ENCODE measurements at places on chromosomes 13 and 19.

- no peak for DNase-seq
Measured at GRCh38 chr13:74000876-74001275, 133.3 kb downstream of the KLF12 start.

DNA sequence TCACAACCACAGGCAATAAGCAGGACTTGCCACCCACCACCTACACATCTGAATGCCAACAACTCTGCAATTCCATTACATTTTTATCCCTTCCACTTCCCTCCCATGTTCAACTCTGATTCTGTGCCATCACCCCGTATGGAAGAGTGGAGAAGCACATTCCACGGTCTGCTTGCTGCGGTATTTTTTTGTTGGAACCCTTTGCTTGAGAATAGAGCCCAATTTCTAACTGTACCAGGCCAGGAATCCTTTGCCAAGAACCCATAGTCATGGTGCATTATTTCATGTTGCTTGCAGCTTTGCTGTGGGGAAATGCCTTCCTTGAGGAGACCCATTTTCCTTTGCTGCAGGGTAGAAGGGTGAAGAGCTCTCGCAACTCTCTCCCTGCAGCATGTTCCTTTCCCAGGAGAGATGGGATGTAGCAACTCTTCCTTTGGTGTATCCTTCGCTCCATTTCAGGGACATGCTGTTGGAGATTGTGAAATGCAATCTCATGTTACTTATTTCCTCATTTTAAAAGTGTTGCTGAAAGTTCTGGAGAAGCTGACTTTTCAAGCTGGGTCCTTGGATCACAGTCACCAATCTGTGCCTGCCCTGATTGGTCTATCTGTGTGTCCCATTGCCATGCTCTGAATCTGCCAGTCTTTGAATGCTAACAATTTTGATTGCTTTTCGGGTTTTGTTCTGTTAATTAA lies 69.8 kb upstream of the STARD13 start:
- DNase-seq, result no peak

- no peak for DNase-seq
Measured at GRCh38 chr13:65638572-65639168, 1591.5 kb downstream of the PCDH9 start.

- DNase-seq, result no peak
Measured at GRCh38 chr19:33649627-33650305, 28.0 kb downstream of the CHST8 start.

DNA sequence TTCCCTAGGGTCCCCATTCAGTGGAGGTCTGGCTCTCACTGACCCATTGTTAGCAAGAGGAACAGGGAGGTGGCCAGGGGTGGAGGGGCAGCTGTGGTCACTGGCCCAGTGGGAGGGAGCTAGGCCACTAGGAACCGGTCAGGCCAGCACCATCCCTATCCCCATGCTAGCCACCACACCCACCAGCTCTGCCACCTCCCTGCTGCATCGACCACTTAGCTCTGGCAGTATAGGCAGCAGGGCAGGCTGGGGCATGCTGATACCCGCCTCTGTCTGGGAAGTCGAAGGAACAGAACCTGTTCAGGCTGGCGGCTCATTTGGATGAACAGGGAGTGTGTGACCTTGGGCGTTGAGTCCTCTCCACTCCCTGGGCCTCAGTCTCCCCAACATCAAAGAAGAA lies 4.7 kb downstream of the PPP1R13L start:
- DNase-seq, result no peak

DNA sequence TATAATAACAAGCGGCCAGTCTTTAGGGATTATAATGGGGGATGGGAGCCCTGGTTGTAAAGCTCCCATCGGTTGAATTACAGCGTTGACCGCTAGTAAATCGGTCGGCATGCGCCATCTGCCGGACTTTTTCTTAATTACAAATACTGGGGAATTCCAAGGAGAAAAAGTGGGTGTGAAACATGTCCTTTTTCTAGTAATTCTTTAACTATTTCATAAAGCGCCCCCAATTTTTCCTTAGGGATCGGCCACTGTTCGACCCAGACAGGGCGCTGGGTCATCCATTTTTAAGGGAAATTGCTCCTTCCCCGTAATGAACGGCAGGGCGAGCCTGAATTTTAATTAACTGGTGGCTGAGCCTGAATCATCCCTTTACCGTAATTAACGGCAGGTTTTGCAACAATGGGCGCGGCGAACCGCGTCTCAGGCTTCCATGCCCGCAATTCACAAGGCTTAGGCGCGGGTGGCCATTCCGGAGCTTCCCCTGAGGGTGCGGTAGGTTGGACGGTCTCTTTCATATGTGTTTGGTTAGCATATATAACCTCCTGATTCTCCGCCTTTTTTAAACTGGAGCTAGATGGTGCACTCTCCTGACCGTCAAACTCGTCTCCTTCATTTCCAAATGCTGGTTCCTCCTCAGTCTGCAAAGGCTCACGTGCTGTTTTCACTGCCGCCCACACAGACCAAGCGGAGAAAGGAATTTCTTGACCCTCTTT lies 30.2 kb upstream of the EVI5L start:
- DNase-seq, result peak; percentile 31

- DNase-seq, result no peak
Measured at GRCh38 chr19:19514215-19514657, 1.1 kb downstream of the TSSK6 start.

GRCh38 chr13:111503905-111504695 lies 183.7 kb downstream of the TEX29 start:
- DNase-seq, result no peak

DNA sequence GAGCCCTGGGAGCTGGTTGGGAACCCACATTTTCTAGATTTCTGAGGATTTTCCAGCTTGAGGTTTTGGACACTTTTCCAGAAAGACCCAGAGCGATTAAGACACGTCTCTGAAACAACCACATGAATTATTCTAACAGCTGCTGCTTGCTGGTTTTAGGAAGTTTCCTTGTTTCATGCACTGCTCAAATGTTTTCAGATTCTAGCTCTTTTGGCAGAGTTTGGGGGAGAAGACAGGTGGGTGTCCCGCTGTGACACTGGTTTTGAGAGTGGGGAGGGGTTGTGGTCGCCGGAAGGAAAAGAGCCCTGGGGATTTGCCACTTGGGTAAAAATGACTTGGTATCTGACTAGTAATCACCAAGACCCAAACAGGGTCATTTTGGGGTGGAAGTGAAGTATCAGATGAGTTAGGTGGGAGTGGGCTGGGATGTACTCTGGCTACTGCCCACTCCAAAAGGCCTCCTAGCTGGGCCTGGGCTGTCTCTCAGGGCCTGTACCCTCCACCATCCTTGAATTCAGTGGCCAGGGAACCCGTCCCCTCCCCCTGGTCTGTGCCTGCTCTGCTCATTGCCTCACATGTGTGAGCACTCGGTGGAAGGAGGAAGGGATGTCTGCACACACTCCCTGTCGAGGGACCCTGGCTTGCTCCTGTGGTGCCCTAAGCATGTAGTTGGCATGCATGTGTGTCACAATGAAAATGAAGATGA lies 13.2 kb downstream of the GATAD2A start:
- DNase-seq, result no peak

GRCh38 chr19:31146546-31147183 lies 202.6 kb downstream of the TSHZ3 start:
- no peak for DNase-seq

- no peak for DNase-seq
Measured at GRCh38 chr13:25683056-25683455, 311.3 kb downstream of the ATP8A2 start.

DNA sequence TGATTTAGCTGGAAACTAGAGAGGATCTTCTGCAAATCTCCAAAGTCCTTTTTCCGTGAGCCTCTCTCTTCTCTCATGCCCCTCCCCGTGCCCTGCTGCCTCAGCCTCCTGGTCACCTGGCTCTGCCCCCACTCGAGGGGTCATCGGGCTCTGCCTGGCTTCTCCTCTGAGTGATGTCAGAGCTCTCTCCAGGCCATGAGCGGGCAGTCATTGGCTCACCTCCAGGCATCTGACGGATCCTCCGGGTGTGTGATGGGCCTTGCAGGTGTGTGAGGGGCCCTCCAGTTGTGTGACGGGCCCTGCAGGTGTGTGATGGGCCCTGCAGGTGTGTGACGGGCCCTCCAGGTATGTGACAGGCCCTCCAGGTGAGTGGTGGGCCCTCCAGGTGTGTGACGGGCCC lies 10.3 kb upstream of the GAS6 start:
- no peak for DNase-seq

- DNase-seq, result no peak
Measured at GRCh38 chr19:49818649-49819370, 721 bp downstream of the MED25 start.

DNA sequence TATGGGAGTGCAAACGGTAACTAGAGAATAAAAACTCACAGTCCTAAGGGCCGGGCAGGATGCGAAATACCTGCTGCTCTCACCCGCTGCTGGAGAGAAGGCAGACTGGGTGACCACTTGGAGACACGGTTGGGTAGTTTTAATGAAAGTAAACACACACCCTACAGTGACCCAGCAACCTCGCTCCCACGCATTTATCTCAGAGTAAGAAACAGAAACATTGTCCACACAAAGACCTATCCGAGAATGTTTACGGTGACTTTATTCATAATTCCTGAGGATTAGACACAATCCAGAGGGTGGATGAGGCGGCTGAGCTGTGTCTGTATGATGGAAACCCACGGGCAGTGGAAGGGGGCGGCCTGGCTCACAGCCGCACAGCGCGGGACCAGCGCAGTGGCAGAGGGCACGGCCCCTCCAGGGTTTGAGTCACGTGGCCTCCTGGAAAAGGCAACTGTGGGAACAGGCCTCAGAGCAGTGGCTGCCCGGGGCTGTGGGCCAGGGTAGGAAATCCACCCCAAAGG lies 73.5 kb upstream of the C13orf46 start:
- DNase-seq, result no peak

DNA sequence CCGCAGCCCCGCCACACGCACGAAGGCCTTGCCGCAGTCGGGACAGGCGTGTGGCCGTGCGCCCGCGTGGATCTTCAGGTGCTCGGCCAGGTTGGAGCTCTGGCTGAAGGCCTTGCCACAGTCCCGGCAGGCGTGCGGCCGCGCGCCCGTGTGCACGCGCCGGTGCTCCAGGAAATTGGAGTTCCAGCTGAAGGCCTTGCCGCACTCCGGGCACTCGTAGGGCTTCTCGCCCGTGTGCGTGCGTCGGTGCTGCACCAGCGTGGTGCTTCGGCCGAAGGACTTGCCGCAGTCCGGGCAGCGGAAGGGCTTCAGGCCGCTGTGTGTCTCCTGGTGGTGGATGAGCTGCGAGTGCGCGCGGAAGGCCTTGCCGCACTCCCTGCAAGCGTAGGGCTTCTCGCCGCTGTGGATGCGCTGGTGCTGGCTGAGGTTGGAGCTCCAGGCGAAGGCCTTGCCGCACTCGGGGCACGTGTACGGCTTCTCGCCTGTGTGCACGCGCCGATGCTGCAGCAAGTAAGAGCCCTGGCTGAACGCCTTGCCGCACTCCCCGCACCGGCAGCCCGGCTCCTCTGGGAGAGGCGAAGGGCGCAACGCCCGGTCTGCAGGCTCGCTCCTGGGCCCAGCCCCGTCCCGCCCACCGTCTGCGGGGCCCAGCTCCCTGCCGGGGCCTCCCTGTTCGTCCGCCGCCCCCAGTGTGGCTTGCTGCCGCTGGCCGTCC lies 3.6 kb upstream of the A1BG start:
- DNase-seq, result no peak

DNA sequence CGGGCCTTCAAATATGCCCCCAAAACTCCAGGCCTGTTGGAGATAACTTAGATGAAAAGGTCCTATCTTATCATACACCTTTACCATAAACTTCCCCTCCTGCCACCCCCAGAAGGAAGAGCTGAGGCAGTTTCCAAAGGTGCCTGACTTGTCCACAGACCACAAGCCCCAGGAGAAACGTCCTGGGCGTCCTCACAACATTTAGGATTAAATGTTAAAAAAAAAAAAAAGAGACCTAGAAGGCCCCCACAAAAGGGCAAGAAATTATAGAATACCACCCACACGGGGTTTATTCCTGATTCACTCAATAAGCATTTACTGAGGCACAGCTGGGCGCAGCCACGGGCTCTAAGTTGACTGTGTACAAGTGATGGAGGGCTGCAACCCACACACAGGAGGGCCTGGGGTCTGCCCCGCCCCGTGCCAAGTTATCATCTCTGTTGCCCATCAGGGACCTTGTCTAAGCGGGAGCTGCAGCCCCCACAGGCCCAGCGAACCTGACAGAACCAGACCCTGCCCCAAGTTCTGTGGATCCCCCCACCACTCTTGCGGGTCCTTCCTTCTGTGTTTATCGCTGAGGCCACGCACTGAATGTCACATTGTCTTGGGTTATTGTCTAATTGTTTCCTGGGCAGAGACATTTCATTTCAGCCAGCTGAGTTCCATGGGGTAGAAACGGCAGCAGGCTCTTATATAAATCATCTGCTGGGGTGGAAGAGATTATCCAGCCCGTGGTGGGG lies 83.0 kb upstream of the TM9SF2 start:
- DNase-seq, result no peak

GRCh38 chr13:83515268-83516015 lies 366.8 kb downstream of the SLITRK1 start:
- DNase-seq, result no peak

GRCh38 chr13:43684963-43685725 lies 101.6 kb downstream of the ENOX1 start:
- DNase-seq, result no peak

GRCh38 chr19:58572818-58573657 lies at the start of gene MZF1:
Gene MZF1, minus strand, starts transcription at chr19:58573335. Its CDS starts 1,946 bp downstream, at chr19:58571389.
- peak; percentile 99 for DNase-seq

DNA sequence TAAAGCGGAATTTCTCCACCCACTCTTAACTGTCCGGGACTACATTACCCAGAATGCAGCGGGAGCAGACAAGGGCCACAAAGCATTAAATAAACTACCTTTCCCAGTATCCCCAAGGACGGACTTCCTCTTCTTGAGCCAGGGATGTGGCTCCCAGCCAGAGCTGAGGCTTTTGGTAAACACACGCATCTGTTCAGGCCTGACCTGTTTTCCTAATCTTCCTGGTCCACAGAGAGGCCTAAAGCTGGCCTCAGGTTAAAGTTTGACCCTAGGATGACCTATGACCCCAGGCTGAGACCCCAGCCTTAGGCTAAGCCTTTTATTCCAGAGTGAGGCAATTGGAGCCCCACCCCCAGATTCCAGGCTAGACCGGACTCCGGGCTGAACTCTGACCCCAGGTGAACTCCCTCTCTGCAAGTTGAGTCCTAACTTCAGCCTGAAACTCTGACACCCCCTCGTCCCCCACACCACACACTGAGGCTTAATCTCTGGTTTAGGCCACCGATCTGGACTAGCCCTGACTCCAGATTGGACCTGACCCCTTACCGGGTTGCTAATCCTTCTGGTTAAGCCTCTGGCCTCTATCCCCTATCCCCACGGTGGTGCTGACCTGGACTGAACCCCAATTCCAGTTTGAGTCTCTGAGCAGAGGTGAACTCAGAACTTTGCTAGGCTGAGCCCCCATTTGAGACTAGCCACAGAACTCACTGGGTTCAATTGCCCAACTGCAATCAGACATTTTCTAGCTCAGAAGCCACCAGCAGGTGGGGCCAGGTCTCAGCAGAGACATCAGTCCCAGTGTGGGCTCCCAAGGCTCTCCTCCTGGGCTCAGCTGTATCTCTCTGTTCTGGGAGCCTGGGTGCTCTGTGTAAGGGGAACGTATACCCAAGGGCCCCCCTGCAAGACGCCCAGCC lies 750 bp upstream of the GPR108 start:
- peak; percentile 58 for DNase-seq

GRCh38 chr19:57282011-57282643 lies 1.8 kb downstream of the ZNF460 start:
- no peak for DNase-seq
